ENCODE measurements at places on chromosomes 7 and 10.

GRCh38 chr7:21704359-21704758, 161.5 kb downstream of the DNAH11 start:
- ATAC-seq = no peak

- ATAC-seq = no peak
Observed at GRCh38 chr7:121890833-121891232, 17.9 kb downstream of the PTPRZ1 start.

DNA sequence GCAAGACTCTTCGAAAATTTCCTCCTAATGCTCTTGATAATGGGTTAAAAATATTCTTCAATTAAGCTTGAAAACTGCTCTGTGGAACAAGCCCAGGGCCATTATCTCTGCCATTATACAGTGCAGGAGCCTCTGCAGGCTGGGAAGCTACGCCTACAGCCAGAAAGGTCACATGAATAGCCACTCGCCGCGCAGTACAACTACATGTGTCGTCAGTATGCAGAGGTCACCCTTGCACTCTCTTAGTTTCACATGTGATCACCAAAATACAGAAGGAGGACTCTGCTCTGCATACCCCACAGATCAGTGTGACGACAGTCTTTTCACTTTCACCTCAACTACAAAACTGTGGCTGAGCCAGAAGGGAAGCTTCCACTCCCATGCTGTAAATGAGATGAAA, 141.8 kb upstream of the C1QL3 start:
- no peak for ATAC-seq

DNA sequence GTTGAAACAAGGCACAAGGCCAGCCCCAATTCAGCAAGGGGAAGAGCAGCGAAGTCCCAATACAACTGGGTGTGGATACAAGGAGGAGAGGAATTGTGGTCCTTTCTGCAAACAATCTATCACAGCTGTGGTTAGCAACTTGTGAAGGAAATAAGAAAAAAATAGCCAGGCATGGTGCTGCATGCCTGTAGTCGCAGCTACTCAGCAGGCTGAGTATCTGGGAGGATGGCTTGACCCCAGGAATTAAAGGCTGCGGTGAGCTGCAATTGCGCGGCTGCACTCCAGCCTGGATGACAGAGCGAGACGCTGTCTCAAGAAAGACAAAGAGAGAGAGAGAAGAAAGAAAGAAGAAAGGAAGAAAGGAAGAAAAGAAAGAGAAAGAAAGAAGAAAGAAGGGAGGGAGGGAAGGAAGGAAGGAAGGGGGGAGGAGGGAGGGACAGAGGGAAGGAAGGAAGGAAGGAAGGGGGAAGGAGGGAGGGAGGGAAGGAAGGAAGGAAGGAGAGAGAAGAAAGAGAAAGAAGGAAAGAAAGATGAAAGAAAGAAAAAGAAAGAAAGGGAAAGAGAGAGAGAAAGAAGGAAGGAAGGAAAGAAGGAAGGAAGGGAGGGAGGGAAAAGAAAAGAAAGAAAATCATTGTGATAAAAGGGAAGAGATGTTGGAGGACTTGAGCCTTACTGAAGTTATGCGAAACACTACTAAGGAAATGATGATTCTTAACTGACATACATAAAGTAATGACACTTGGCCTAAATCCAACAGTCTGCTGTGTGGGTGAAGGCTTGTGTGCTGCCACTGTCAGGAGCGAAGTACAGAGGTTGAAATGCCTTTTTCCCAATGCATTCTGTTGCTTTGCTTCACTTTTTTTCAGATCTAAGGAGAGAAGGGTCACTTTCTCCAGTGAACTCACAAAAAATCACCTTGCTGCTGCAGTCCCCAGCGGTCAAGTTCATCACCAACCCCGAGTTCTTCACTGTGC, 117.0 kb upstream of the STK17A start:
- no peak for ATAC-seq
